ENCODE measurements at places on chromosomes 3 and 15.

DNA sequence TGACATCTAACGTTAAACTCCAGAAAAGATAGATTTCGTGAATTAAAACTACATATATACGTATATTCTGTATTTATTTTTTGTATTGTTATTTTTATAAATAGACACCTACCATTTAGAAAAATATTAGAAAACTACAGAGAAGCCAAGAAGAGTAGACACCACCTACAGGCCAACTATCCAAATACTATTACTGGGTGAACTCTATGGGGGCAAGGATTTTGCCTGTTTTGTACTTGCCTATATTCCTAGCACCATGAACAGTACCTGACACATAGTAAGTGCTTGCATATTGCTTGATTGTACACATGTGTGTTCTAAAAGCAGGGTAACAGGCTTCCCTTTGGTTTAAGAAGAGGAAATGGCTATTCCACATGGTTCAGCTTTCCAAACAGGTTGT lies 24.4 kb upstream of the CLEC3B start:
- DNase-seq: no peak

- no peak for DNase-seq
These were observed 707.8 kb downstream of the TUSC7 start for GRCh38 chr3:117417411-117417810.

GRCh38 chr3:31981206-31982181 lies at the start of the genes OSBPL10 and ZNF860:
Gene OSBPL10 (minus strand): TSS chr3:31981262. CDS start chr3:31981179, 83 bp downstream.
Gene ZNF860 (plus strand): TSS chr3:31981750. CDS start chr3:31989080, 7,330 bp downstream.
- DNase-seq: peak; percentile 93

DNA sequence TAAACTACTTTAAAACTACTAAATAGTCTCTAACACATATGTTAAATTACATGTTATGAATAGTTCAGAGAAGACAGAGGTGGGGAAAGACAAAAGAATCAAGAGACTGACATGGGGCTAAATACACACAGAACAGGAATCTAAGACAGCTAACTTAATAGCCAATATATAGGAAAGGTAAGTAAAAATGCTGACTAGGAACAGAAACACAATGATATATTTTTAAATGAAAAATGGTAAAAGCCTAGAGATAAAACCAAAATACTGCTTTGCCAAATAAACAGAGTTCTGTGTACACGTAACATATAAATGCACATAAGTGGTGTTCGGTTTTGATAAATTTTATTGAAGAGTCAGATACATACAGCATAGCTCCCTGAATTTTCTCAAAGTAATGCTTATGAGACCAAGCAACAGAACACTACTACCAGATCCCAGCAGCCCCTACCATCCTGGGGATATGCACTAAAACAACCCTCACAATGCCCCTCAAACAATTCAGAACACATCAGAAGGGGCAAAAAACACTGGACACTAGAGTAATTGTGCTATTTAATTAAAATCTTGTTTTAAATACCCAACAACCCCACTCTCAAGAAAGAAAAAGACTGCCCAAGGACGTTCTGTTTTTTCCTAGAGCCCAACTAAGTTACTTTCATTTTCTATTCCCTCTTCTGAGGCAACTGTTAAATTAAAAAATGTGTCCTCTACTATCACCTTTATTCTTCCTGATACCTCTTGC lies 121.1 kb downstream of the ADAM10 start:
- no peak for DNase-seq

GRCh38 chr3:65439641-65440284 lies 599.0 kb downstream of the MAGI1 start:
- DNase-seq: peak; percentile 45

DNA sequence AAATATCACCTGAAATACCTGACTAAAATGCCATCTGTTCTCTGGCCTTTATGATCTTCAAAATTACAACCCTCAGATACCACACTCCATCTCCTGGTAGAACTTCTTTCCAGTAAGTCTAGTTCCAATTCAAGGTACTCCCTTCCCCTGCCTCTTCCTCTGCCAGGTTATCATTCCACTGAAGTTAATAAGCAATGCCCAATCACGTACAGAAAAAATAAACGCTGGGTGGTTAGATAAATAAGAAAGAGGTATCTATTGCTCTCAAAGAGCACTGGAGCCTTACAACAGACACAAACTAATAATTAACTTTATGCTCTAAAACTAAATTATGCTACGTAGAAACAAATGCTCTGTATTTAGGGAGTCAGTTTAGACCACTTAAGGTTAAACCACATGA lies 112.5 kb downstream of the MYO9A start:
- no peak for DNase-seq

DNA sequence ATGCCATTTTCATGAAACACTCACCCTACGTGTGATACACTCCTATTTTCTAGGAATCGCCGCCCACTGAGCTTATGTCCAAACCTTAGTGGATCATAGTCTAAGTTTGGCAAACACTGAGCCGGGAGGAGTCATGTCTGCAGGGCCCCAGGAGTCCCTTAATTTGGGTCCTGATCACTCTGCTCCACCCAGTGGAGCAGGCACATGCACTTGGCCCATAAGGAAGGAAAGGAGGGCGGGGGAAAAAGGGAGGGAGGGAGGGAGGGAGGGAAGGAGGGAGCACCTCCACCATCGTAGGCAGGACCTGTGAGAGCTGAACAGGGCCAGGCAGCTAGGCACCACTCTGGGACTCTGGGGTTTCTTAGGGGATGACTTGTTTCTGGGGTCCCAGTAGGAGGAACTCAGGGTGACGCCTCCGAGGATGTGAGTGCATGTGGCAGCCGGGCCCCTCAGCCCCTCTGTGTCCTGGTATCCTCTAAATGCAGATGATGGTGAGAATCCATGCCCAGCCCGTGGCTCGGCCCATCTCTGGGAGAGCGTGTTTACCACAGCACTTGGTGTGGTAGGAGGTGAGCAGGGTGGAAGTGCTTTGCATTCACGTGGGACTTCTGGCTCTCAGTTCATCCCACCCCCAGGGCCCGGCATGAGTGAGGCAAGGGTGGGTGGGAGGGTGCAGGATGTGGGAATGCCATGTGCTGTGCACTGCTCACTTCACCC lies 109.4 kb downstream of the KLF13 start:
- no peak for DNase-seq

- no peak for DNase-seq
These were observed 180.6 kb downstream of the CHL1 start for GRCh38 chr3:377158-377561.

- no peak for DNase-seq
These were observed 318.4 kb downstream of the LPP start for GRCh38 chr3:188472336-188472735.

DNA sequence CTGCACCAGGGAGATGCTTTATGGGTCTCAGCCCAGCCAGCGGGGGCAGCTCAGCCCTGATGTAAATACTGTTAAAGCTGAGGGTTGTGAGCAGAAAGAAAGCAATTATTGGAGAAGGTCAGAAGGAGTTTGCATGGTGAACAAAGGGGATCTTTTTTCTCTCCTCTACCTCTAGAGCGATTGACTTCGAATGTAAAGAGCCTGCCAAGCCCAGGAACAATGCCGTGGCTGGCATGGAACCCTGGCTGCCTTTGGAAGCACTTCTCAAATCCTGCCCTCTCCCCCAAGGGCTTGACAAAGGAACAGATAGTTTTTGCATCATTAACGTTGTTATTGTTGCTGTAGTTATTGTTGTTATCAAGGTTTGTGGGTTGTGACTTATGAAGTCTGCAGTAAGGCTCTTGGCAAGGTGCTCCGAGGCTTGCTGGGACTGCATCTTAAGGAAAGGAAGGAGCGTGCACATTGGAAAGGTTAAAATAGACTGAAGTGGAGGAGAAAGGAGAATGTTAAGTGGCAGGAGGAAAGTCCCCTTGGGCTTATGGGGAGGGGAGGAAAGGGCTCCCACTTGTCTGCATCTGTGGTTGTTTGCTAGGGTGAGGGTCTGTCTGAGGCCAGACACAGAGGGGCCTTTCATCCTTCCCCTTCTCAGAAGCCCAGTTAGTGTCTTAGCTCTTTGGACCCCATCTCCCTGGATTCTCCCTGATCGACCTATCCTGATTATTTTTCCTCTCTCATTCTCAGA lies 16.7 kb downstream of the PDIA5 start:
- no peak for DNase-seq

DNA sequence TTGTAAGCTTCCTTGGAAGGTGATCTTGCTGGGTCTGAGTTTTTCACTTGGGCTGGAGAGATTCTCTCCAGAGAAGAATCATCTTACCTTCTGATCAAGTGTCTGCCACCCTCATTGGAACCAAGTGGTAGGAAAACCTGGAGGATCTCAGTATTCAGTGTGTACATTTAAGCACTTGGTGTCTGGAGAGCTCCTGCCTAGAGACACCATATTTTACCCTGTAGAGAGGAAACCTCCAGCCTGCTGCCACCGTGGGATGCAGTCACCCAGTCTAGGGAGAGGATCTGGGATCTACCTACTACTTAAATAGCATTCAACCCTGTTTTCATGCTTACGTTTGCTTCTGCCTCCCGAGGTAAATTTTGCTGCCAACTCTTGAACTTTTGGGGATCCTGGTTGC lies 274.3 kb downstream of the SV2B start:
- no peak for DNase-seq

DNA sequence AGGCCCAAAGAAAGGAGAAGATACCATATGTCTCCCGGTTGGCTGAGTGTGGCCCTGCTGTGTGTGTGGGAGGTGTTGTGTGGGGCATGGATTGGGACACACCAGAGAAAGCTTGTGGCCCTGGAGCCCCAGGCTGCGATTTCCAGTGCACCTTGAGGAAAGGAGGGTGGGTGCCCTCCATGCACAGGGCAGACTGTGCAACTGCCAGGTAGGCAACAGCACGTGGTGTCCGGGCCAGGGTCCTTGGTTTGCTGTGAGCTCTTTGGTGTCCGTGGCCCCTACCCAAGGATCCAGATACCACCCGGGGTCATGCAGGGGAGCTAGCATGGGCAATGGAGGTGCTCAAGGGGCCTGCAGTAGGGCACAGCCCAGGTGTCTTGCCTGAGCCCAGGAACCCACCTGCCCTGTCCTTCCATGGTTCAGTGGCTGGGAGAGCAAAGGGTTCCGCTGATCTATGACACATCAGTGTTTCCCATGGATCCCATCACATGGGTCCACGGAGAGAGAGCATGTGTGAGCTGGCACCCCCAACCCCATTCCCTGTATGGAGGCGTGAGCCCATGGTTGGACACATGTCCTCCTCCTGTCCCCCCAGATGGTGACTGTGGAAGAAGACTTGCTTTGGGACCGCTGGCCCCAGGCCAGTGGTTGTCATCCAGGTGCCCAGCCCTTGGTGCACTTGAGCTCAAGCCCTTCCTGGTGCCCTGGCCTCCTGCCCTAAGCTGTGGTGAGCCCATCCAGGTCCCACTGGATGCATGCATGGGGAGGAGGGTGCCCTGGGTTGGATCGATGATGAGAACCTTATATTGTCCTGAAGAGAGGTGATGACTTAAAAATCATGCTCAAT lies 223.4 kb downstream of the SNRPN start:
- DNase-seq: peak; percentile 6

- DNase-seq: no peak
These were observed 23.7 kb downstream of the ATRIP start for GRCh38 chr3:48470286-48470685.

DNA sequence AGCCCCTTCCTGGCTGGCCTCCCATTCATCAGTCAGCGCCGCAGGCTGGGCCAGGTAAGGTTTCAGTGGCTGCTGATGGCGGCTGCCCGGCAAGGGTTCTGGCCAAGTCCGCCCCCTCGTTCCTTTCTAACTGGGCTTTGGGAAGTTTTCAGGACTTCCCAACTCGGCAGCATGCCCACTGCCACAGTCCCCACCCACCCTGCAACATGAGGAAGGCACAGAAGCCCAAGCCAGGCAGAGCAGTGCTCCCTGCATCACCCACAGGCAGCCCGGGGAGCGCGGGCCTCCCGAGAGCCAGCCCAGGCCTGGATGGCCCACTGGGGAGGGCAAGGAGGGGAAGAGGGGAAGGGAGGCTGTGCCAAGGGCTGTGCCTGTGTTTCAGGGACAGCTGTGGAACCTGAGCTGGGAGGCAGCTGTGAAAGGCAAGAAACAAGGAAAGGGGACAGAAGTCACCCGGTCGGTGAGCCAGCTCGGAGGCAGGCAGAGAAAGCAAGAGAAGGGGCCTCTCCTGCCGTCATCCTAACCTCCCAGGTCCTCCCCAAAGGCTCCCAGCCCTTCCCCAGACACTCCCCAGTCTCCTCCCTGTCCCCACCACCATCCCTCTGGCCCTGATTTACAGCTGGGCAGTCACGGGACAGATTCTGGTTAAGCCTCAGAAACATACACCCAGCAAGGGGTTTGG lies 73.9 kb downstream of the CPN2 start:
- peak; percentile 78 for DNase-seq

GRCh38 chr3:144394032-144394431 lies 422.4 kb downstream of the DIPK2A start:
- no peak for DNase-seq

GRCh38 chr3:55796533-55796932 lies 309.4 kb upstream of the WNT5A start:
- no peak for DNase-seq

GRCh38 chr3:88876724-88877123 lies 230.7 kb upstream of the EPHA3 start:
- no peak for DNase-seq

DNA sequence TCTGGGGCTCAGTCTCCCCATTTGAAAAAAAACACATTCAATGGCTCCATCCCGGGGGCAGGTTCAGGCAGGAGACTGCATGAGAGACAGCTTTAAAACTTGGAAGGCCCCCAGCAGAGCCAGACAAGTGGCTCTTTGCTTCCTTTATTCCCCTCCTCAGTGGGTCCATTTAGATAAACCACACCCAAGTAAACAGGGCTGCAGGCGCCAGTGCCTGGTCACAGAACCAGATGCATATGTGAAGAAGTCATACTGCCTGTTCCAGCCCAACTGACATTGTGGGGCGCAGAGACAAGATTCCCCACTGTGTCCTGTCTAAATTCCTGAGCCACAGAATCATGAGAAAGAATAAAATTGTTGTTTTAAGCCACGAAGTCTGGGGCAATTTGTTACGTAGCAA lies 9.0 kb downstream of the FBN1 start:
- DNase-seq: no peak

GRCh38 chr15:68054628-68055223 lies 611 bp downstream of the PIAS1 start:
- peak; percentile 68 for DNase-seq

DNA sequence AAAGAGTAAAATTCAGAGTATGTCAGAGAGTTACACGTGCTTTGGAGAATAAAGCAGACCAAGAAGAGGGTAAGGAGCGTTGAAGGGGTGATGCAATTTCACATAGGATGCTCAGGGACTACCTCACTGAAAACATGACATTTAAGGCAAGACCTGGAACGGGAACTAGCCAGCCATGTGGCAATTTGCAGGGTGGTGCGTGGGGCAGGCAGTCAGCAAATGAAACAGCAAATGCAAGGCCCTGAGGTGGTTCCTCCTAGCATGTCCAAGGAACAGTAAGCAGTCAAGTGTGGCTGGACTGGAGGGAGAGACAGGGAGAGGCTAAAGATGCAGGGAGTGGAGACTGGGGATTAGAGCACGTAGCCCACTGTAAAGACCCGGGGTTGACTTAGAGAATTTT lies 146.1 kb upstream of the LPP start:
- no peak for DNase-seq

- no peak for DNase-seq
These were observed 27.5 kb downstream of the PAQR9 start for GRCh38 chr3:142935963-142936362.

All from left cardiac atrium (tissue), 4 donors.